ENCODE measurements at places on chromosomes 12 and 14. TPM values are rescaled to one million over a fixed set of nuclear protein-coding genes. Genes with fewer than 3 reads are reported as not detected.

DNA sequence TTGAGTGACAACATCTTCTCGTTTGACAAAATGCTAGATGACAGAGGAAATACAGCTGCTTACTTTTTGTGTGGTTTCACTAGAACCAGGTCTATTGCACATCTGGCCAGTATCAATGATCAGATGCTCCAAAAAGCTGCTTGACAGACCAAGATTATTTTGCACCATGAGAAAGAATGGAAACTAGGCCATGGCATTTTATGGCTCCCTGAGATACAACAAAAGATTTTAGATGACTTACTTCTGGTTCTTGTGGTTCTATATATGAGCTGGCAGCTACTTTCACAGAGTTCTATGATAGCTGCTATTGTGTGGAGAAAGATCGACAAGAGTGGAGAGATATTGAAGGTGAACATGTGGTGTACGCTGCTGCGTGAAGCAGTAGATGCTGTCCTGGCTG lies 25.9 kb upstream of the PPFIBP1 start:
- DNase-seq: no peak

- DNase-seq: no peak
These were observed 196.6 kb downstream of the PCNX1 start for GRCh38 chr14:71103662-71104484.

DNA sequence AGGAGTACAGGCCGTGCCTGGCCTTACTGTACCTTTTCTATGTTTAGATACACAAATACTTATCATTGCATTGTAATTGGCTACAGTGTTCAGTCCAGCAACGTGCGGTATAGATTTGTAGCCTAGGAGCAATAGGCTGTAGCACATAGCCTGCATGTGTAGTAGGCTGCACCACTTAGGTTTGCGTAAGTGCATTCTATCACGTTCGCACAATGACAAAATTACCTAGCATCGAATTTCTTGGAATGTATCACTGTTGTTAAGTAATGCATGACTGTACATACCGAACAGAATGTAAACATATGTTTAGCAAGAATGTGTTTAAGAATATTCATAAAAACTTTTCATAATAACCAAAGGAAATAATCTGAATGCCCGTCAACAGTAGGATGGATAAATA lies 31.9 kb downstream of the VRTN start:
- no peak for DNase-seq

DNA sequence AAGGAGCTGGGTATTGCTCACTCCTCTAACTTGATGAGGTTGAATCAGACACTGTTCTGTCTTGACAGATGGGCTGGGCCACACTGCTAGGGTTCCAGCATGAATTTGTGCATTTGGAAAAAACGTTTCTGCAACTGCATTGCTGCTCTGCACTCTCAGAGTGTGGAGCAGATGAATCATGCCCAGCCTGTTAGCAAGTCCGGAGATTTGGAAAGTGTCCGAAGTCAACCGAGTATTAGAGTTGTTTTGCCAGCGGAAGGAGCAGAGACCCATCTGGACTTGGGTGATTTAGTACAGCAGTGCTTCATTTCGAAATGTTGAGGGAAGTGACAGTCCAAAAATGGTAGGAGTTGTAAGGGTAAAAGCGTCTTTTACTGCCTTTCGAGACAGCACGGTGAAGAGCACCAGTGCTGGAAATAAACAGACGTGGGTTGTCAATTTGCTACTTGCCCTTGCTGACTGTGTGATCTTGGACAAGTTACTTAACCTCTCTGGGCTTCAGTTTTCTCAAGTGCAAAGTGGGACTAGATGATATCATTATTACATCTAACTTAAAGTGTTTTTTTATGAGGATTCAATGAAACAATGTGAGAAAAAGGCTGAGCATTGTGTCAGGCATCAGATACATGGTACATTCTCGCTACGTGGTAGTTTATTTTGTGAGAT lies 139.5 kb downstream of the CHST11 start:
- no peak for DNase-seq

DNA sequence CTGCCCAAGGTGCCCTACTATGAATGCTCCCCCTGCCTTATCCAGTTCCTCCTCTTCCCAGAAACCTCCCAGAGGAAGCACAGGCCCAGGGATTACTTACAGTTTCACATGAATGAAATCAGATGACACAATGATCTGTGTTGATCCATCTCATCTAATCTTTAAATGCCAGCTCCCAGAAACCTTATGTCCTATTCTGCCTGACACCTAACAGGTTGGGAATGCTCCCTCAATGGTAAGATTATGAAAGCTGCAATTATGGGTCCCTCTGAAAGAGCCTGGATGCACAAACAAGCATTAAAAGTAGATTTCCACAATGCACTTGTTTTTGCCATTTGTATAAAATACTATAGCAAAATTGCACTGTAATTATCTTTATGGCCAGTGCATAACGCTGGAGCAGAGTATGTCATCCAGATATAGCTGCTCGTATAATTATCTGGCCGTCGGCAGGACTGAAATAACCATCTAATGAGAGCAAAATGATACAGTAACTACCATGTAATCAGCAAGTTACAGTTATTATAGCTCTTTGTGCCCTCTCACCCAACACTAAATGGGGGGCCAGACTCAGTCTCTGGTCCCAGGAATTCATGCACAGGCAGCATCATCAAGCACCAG lies 4.4 kb upstream of the ZBTB39 start:
- DNase-seq: no peak

DNA sequence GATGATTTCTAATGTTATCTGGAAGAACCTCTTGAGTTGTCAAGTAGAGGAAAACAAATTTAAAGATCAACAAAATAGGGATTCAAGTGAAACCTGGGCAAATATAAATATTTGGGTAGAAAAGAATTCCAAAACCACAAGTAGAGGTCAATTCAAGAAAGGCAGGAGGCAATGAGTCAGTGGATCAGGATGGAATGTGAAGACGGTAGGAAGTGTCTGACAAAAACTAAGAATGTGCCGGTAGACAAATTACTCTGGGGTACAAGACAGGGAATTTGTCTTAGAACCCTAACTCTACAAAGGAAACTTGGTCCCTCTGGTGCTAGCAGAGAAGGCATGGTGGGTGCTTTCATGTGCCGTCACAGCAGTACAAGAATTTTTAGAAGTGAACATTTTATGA lies 13.6 kb downstream of the ABCD2 start:
- no peak for DNase-seq

DNA sequence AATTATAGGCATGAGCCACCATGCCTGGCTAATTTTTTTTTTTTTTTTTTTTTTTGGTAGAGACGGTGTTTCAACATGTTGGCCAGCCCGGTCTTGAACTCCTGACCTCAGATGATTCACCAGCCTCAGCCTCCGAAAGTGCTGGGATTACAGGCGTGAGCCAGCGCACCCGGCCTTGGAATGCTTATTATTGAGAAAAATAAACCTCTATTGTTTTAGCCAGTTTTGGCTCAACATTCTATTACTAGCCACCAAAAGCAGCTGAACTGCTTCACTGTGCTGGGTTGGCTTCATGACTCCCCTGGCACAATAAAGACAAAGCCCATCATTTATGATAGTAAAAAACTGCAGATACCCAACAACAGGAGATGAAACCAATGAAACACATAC lies 93.5 kb upstream of the CEP83 start:
- DNase-seq: no peak

- DNase-seq: no peak
These were observed 209.9 kb upstream of the NOS1 start for GRCh38 chr12:117571321-117571720.

DNA sequence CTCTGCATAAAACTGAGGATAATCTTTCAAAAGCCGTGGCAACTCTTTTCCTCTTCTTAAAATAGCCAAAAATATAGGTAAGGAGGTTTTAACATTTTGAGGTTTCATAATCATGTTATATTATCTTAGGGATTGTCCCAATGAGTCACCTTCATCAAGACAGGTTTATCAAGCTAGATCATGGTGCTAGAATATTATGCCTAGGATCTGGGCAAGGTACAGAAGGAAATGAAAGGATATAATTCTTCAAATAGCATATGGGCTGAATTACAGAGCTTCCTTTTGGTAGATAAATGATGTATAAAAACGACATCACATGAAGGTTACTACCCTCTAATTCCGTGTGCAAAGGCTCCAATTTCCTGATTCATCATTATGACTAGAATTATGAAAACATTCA lies 28.6 kb upstream of the TBC1D15 start:
- DNase-seq: no peak

DNA sequence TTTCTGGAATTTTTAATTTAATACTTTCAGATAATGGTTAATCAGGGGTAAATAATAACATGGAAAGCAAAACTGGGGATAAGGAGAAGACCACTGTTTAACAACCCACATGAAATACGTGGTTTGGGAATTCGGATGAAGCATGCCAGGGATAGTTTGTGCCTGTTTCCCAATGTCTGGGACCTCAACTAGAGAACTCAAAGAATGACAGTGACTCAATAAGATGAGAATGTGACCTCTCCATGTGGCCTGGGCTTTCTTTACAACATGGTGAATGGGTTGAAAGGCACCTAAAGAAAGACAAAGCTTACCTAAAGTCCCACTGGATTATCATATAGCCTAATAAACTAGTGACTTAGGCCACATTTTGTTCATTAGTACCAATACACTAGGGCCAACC lies 460.3 kb upstream of the LRFN5 start:
- DNase-seq: no peak

GRCh38 chr12:50725011-50725942 lies 38.6 kb upstream of the ATF1 start:
- no peak for DNase-seq

GRCh38 chr14:93946104-93946503 lies 19.0 kb downstream of the FAM181A start:
- no peak for DNase-seq

DNA sequence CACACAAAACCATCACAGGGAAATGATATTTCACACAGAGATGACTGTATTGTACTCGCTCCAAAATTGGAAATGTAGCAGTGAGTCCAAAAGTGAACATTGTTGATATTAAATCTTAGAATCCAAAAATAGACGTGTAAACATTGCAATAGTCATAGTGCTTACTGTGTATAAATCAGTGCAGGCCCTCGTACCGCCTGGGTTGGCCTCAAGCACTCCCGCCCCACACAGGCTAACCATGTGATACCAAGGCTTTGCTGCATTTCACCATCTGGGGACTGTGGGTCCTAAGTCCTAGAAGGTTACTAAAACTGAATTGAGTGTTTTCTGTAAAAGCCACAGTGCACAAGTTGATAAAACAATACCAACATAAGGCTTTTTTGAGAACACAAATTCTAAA lies 107.3 kb downstream of the PPP2R5E start:
- DNase-seq: no peak

DNA sequence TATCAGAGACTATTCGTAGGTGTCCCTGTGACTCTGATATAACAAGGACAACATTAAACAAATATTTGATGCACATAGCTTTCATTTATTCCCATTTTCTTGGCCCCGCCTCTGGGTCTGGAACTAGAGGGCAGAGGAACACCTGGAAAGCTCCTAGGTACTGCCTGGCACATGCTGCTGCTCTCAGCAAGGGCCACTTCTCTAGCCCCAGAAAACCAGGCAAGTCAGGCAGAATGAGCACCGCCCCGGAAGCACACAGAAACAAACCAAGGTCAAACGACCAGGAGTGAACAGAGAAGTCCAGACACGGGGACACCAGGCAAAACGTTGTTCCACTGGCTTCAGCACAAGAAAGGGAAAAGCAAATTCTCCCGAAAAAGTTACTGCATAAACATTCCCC lies 76.1 kb downstream of the TTC7B start:
- no peak for DNase-seq

GRCh38 chr14:88986146-88986841 lies 161.8 kb downstream of the TTC8 start:
- no peak for DNase-seq

- no peak for DNase-seq
These were observed 59.7 kb downstream of the LGMN start for GRCh38 chr14:92688434-92689375.

DNA sequence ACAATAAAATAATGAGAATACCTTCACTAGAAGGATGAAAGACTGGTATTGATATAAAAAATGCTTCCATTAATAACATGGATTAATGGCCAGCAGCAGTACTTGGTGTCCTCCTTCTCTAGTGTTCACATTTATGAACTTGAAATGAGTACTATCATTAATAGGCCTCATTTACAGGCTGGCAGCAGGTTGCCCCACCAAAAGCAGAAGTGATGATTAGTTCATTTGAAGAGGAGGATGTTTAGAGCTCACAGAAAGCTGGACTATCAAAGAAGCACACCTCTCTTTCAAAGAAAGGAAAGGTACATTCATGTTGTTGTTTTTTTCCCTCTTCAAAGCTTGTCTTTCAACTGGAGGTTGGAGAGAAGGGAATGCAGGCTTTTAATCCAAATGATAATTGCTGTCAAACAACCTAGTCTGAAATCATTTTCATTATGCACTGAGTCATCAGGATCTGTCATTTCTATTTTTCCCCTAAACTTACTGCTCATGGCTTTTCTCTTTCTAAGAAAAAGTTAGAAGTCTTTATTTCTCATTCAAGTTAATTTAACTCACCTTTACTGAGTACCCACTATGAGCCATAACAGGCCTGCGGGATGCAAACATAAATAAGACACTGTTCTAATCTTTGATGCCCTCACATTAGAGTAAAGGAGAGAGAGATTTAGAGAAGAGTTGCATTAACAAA lies 157.9 kb upstream of the GRIP1 start:
- no peak for DNase-seq

DNA sequence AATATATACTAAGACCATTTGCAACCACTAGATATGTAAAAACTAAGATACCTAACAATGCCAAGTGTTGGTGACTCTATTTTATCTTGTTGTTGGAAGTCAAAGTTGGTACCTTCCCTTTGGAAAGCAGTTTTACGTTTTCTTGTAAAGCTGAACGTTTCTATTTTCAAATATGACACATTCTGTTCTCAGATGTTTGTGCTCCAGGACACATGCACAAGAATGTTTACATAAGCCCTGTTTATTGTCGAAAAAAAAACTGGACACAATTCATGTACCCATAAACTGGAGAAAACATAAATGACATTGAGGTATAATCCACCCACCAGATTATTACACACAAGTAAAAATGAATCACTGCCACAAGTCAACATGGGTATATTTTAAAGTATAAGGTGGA lies 967.4 kb downstream of the BCL11B start:
- no peak for DNase-seq

- DNase-seq: no peak
These were observed 354.9 kb downstream of the DIO2 start for GRCh38 chr14:79856381-79856780.

- DNase-seq: no peak
These were observed 15.9 kb downstream of the PIK3C2G start for GRCh38 chr12:18277196-18277595.

DNA sequence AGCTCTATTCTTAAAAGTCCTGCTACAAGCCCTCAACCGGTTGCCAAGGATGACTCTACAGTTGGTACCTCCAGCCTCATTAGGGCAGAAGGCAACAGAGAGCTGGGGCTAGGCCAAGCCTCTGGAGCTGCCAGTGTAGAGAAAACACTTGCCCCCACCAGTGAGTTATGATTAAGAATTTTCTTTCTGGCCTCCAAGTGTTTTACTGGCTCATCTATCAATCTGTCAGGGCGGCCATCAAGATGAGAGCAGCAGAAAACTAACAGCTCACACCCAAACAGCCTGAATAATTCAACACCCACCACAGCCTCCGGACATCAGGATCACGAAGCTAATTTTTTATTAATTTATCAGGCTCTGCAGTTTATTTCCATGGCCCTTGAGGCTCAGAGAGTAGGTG lies 40.7 kb upstream of the CMKLR1 start:
- DNase-seq: no peak

The TCL1B gene
- total RNA-seq: not detected

The ESRRB gene
- 0.74 TPM for total RNA-seq

The VWF gene
- total RNA-seq: 334 TPM

The ERP27 gene
- 2.2 TPM for total RNA-seq

The INHBC gene
- not detected for total RNA-seq

The EPYC gene
- not detected for total RNA-seq

The ANKRD33 gene
- not detected for total RNA-seq

The DIP2B gene
- 32.2 TPM for total RNA-seq

All from vagina (tissue), 2 donors.